Stimulated activated CD4-positive, alpha-beta T cell treated with anti-CD3 and anti-CD28 coated beads, Interleukin-1b, Interleukin-23, amount 100 ng/mL, for 1 hour (primary cell): ENCODE measurements at places on chromosomes 3 and 15.

DNA sequence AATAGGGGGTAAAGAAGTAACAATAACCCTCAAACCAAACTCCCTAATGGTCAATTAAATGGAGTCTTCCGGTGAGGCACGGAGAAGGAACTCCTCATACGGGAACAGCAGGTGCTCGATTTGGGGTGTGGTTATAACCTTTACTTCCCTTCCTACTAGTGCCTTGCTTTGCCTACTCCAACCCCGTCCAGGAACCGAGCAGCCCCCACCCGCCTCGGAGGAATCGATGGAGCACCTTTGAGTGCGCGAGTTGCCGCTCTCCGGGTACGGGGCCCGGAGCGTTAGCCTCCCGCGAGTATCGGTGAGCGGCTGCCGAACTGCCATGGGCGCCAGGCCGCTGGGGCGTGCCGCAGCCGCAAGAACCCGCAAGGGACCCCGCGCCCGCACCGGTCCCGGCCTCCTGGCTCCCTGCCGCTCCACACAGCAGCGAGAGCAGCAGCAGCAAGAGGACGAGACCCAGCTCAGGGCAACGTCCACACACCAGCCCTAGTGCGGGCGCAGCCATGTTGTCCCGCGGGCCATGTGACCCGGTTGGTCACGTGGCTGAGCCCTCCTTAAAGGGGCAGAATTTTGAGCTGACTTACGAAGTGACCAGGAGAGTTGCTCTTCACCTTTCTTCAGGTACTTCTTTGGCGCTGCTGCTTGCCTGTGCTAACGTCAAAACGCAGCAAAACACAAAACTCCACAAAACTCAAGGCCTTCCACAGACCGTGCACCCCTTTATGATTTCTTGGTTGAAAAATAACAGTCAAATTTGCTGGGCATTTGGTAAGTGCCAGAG lies at the start of gene SUMF1:
Gene SUMF1, minus strand, starts transcription at position 529 of the 781 bp plus-strand sequence. Its CDS starts 24 bp downstream, at position 505.
- peak; percentile 29 for DNase-seq

- DNase-seq, result no peak
Observed at GRCh38 chr15:93422476-93422875, 333.5 kb upstream of the RGMA start.

GRCh38 chr3:89699771-89700170 lies 592.4 kb downstream of the EPHA3 start:
- no peak for DNase-seq

DNA sequence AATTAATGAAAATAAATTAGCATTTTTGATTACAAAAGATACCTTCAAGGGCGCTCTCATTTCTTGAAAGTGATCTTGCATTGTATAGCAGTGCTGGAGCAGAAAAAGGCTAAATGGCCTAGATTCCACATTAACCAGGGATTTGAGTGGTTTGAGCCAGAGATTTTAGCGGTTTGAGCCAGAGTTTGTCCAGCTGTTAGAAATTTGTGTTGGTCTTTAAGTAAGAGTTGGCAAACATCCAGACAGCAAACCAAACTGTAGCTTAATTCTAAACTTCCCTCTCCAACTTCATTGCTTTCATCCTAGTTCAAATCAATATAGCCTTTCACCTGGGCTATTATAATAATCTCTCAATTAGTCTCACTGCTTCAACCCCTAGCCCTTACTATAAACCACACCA lies 351.7 kb downstream of the IGSF11 start:
- DNase-seq, result no peak

GRCh38 chr15:67244971-67245478 lies 9.4 kb downstream of the AAGAB start:
- DNase-seq, result no peak

DNA sequence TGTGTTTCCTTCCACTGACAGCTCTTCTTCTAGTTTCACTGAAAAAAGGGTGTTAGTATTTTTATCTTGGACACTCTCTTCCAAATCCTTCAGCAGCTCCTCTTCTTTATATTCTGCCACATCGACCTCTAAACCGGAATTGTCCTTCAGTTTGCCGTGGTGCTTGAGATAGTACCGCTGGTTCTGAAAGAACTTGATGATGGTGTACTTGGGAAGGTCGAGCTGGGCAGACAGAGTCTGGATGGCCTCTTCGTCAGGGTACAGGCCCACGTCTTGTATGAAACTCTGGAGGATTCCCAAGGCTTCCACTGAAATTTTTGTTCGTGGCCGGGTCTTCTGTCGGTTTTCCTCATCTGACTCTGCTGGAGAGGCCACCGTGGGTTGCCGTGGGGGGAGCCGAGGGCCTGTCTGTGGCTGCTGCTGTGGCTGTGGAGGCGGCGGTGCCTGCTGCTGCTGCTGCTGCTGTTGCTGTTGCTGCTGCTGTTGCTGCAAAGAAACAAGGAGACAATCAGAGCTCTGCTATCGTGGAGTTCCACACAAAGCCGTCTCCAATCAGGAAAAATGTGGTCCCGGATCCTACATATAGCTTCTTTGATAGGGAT lies 75.8 kb downstream of the SATB1 start:
- no peak for DNase-seq

DNA sequence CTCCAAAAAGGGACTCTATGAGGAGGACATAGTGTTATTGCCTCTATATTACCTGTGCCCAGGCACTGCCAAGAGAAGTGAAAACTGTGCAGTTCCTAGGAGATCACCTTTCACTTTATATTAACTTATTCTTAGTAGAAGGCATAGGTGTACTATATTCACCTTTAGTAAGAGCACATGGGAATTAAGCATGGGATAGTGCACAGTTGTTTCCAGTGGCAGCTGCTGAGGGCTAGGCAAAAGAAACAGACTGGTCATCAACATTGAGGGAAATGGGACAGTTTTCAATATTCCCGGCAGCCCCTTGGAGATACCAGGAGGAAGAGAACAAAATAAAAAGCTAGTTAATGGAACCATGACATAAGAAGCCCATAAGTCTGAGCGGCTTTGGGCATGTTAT lies 100.9 kb downstream of the PLCL2 start:
- no peak for DNase-seq

- no peak for DNase-seq
Observed at GRCh38 chr3:182919866-182920357, 60.4 kb downstream of the DCUN1D1 start.

DNA sequence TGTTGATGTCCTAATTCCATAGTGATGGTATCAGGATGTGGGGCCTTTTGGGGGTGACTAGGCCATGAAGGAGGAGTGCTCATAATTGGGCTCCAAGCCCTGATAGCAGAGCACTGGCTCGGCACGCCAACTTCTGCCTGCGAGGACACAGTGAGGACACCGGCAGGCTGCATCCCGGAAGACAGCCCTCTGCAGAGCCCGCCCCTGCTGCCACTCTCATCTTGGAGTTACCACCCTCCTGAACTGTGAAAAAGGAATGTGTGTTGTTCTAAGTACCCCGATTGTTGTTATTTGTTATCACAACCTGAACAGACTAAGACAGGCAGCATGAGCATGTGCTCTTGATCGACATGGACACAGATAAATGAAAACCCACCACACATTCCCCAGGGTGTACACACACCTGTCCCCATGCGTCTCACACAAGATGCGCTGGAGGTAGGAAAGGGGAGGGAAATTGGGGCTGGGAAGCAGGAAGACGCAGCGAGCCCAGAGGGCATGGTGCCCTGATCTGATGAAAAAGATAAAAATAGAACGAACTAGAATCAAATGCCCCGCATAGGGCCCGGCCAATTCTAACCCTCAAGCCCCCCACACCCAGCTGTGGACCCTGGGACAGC lies 40.1 kb downstream of the RPN1 start:
- DNase-seq, result no peak

DNA sequence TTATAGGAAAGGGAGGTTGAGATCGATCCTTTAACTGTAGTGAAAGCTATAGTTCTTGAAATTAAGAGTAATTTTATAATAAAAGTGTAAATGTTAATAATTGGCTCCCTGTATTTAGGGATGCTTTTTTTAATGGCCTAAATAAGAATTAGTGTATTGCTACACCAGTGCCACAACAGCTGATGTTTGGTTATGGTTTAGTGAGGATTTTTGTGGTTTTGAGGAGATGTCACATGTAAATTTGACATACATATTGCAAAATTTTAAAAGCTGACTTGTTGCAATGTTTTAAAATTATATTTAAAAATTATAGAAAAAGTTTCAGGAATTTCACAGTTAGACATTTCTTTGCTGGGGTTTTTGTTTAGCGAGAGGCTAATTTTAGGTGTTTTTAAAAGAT lies 3.9 kb downstream of the TSC22D2 start:
- no peak for DNase-seq

DNA sequence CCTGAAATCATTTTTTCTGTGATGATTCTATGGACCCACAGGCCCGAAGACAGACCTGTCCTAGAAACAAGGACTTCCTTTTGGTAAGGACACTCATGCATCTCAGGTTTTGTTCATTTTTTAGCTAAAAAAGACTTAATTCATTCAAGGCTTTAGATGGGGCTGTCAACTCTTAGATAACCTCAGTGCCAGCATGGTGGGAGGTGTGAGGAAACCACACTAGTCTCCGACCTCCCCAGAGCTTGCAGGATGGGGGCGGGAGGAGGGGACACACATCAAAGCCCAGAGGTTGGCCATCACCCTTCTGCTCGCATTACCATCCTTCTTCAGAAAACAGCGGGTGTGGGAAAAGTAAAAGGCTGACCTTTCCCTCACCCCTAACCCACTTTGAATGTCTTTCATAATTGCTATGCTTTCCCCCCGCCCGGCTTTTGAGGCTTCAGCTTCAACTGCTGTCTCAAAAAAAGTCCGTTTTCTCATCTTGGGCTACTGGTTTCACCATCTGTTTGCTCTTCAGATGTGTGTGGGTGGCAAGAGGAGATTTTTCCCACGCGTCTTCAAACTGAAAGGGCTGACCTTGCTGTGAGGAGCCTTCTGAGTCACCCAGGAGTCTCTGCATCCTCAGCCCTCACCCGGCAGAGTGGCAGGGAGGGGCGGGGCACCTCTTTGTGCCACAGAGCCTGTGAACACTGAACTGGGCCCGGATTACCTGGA lies 27.6 kb upstream of the CXCR6 start:
- peak; percentile 46 for DNase-seq

DNA sequence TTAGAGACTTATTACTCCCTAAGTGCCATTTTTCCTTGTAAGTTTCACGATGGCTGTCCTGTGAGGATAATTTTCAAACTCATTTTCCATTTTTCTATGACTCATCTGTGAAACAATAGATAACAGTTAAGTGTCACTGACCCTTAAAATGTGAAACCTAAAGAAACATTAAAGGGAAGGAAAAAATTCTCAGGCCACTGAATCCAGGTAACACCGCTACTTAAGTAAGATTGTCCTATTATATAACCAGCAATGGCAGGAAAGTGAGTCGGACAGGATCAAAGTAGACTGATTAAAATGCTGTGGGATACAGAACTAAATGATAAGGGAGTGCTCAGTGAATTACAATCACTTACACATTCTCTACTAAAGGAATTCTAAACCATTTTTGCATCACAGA lies 12.4 kb downstream of the PLD1 start:
- no peak for DNase-seq

- DNase-seq, result no peak
Observed at GRCh38 chr3:84108442-84108971, 850.3 kb upstream of the CADM2 start.

GRCh38 chr3:123853686-123854372 lies 30.3 kb downstream of the MYLK start:
- no peak for DNase-seq

DNA sequence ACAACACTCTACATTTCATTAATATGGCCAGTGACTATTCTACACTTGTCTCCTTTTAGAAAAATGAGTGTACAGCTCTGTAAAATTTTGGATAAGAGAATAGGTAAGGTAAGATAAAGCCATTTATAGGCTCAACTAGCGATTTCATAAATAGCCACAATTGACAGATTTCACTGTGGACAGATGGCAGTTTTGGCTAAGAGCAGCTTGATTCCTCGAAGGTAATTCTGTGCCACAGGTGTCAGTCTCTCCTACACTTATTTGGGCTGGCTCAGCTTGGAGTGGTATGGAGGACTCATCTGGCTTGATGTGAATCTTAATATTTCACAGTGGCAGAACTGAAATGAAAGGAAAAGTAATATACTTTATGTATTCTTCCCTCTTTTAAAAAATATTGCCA lies 536.7 kb upstream of the TBL1XR1 start:
- DNase-seq, result no peak

- no peak for DNase-seq
Observed at GRCh38 chr3:24503616-24504113, 9.0 kb upstream of the THRB start.

- DNase-seq, result no peak
Observed at GRCh38 chr3:14948609-14949038, 1.2 kb downstream of the NR2C2 start.

DNA sequence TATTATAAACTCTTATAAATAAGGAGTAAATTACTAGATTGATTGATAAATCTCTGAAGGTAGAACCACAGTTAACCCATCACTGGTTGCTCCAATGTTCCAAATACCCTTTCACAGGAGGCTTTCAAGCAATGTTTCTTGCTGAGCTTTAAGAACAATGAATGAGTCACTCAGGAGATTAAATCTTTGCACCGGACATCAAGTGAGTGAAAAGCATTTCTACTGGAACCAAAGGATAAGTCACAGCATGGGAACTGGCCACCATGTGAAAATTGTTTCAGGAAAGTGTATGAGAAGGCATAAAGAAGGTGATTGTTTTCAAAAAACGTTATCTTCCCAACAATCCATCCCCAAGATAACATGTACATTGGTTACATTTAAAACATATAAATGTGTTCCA lies 90.6 kb downstream of the CNTN3 start:
- no peak for DNase-seq

GRCh38 chr3:52121464-52121805 lies 32.8 kb downstream of the POC1A start:
- DNase-seq, result no peak

DNA sequence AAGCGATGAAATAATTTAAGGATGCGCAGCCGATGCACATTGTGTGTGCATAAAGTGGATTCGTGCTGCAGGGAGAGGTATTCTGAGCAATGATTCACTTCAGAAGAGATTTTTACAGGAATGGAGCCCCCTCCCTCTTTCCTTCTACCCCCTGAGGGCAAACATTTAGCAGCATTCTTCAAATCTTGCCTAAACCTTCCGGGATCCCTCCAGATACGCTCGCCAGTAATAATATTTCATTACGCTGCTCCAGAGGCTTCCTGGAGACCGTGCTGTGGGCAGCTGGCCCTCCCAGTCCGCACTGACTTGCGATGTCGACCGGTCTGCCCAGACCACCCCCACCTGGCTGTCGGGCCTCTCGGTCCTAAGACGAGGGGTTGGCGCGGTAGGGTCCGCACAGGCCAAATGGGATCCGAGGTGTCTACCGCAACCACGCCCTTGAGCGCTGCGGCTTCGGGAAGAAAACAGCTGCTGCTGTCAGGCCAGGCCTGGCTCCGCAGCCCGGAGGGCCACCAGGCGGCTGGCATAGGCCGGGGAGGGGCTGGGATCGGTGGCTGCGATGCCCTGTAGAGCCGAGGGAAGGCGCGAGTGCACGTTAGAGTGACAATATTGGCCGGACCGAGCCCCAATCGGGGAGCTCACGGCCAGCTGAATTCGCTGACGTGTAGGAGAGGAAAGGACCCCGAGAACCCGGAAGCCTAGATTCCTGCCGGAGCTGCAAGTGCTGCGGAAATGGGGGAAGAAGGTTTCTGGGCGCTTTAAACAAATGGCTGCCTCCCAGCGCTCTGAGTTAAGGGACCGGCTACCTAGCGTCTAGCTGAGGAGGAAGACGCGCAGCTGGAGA lies 14.3 kb downstream of the ZIC4 start:
- DNase-seq, result no peak

- DNase-seq, result no peak
Observed at GRCh38 chr3:185332026-185332735, 30.8 kb upstream of the MAP3K13 start.

GRCh38 chr3:183653209-183654064 lies 18.0 kb downstream of the KLHL24 start:
- DNase-seq, result no peak
